Calu3 (cell line): ENCODE measurements at places on chromosomes 7 and 10. TPM values are rescaled to one million over a fixed set of nuclear protein-coding genes. Genes with fewer than 3 reads are reported as not detected.
A peak's percentile ranks its signal among the peaks of the same experiment; 100 is the strongest.

- no peak for DNase-seq
- H3K36me3 ChIP-seq, result peaks cover 9% of the 10 kb centered on the region
- H3K4me3 ChIP-seq, result no peak overlapping the region
- H3K27ac ChIP-seq, result peak overlapping the region; percentile 77
- no peaks in the 10 kb centered on the region for H3K27me3 ChIP-seq
- peaks cover 44% of the 10 kb centered on the region for H3K4me1 ChIP-seq
Observed at GRCh38 chr10:50394832-50395231, 143.5 kb upstream of the ASAH2 start.

DNA sequence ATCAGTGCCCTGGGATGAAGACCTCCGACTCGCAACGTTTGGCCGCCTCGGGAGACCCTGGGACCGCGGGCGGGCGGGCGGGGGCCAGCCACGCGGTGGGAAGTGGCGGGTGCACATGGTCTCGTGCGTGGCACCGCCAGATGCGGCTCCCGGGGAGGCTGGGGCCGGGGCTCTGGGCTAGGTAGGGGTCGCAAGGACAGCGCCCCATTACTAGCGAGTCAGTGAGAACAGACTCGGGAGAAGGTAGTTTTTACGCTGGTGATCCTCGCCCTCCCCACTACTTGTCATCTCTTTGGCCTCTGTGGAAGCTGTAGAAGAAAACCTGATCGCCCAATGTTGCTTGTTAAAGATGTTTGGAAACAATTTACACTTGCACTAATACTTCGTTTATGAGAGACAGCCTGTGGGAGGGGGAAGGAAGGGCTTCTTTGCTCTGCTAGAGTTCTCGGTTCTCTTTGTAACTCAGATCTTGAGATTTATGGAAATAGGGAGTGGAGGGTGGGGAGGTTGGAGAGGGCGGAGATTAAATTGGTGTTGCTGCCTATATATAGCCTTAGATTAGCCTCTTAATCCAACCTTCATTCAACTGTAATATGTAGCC is 591 bp downstream of the BZW2 start:
- peak overlapping the region; percentile 89 for H3K4me3 ChIP-seq
- no peaks in the 10 kb centered on the region for H3K27me3 ChIP-seq
- H3K36me3 ChIP-seq, result peaks cover 56% of the 10 kb centered on the region
- peaks cover 55% of the 10 kb centered on the region for H3K4me1 ChIP-seq

DNA sequence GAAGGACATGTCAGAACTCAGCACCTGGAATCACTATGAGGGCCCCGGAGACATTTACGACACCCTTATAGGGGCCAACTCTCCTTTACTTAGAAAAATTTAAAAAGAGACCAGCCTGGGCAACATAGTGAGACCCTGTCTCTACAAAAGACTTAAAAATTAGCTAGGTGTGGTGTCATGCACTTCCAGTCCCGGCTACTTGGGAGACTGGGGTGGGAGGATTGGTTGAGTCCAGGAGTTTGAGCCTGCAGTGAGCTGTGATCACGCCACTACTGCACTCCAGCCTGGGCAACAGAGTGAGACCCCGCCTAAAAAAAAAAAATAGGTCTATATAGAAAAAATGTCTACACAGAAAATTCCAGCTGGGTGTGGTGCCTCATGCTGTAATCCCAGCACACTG is 7.5 kb upstream of the CYTH3 start:
- no peaks in the 10 kb centered on the region for H3K27me3 ChIP-seq
- H3K4me1 ChIP-seq, result peaks cover 33% of the 10 kb centered on the region
- DNase-seq, result no peak
- H3K4me3 ChIP-seq, result no peak overlapping the region
- H3K27ac ChIP-seq, result no peak overlapping the region

DNA sequence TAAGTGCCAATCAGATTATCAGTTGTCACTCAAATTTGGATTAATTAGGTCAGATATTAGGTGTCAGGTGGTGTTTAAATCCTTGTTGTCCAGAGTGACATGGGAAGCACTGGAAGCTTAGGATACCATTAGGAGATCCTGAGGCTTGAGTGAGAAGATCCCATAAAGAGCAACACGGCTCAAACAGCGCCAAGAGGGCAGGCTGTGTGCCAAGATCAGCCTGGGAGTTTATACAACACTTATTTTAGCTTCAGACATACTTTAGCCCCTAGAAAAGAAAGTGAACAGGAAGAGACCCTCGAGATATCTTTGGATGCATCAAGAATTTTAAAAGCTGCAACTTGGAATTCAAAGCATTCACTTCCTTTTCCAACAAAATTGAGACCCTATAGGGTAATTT is 14.2 kb upstream of the ACTA2 start:
- H3K36me3 ChIP-seq, result no peaks in the 10 kb centered on the region
- no peaks in the 10 kb centered on the region for H3K27me3 ChIP-seq
- no peak for DNase-seq
- peaks cover under 1% of the 10 kb centered on the region for H3K4me1 ChIP-seq

DNA sequence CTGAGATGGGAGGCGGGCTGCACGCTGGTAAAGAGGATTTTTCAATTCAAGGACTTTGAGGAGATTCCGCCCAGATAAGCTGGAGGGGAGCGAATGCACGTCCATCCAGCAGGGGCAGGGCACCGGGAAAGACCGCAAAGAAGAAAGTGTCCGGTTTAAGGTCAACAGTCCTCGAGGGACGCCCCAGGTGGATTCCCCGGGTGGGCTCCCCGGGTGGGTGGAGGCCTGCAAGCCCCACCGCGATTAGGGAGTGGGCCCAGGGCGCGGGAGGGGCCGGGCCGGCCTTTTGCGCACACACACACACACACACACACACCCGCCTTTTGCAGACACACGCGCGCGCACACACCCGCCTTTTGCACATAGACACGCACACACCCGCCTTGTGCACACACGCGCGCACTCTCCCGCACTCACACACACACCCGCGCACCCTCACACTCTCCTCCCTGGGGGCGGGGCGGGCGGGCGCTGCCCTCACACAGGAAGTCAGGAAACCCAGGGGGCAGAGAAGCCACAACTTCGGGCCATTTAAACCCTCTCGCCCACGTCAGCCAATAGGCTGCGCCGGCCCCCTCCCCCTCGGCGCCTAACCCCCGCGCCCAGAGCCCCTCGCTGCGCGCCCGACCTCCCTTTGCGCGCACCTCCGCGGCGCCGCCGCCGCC is 615 bp downstream of the ARHGAP12 start:
- H3K27ac ChIP-seq, result peak overlapping the region; percentile 90
- H3K4me3 ChIP-seq, result peak overlapping the region; percentile 89

Gene FZD1
- 3.2 and 3.7 TPM in 2 replicates for total RNA-seq

Gene PILRA
- 3.1 and 3.3 TPM in 2 replicates for total RNA-seq

Gene FGF8
- total RNA-seq, result not detected in 2 replicates

Gene CALML5
- total RNA-seq, result not detected in 2 replicates

Gene CNPY4
- 5.6 and 5.9 TPM in 2 replicates for total RNA-seq

Gene TRIP6
- 50.0 and 63.5 TPM in 2 replicates for total RNA-seq
